ENCODE measurements at places on chromosomes 1 and 21.

GRCh38 chr21:45373991-45374816 lies 30.8 kb upstream of the COL18A1 start:
- DNase-seq: no peak

GRCh38 chr1:151807766-151808165 lies 2.5 kb upstream of the LINGO4 start:
- no peak for DNase-seq

DNA sequence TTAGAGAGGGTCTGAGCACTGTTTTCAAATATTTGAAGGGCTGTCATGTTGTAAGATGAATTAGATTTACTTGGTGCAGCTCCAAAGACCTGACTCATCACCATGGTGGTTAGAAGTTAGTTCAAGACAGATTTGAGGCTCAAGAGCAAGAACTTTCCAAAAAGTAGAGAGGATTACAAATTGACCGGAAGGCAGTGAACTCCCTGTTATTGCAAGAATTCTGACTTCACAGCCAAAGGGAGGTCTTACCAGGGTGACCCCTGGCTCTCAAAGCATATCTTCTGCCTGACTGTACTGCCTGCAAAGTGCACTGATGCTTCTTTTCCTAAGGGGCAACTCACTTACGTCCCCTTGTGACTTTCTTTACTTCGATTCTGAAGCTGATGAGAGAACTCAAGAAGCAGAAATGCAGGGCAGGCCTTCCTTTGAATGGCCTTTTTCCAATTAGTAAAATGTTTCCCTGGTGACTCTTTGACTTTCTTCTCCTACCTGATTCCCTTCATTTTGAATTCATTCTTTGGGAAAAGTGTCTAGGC lies 86.4 kb downstream of the NAV1 start:
- no peak for DNase-seq

- no peak for DNase-seq
Measured at GRCh38 chr1:205971082-205971481, 27.8 kb upstream of the SLC26A9 start.

DNA sequence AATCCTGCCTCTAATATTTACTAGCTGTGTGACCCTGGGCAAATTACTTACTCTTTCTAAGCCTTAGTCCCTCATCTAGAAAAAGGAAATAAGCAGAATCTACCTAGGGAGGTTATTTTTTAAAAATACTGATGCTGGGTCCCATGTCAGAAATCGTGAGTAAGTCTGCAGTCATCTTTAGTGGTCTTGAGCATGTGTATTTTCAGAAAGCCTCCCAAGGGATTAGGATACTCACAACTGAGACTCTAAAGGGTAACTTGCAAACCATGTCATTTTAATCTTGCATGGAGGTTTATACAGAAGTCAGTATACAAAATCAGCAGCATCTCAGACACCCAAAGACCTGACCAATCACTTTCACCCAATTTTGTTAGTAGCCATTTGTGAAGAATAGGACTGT lies 43.2 kb downstream of the DSTYK start:
- no peak for DNase-seq

DNA sequence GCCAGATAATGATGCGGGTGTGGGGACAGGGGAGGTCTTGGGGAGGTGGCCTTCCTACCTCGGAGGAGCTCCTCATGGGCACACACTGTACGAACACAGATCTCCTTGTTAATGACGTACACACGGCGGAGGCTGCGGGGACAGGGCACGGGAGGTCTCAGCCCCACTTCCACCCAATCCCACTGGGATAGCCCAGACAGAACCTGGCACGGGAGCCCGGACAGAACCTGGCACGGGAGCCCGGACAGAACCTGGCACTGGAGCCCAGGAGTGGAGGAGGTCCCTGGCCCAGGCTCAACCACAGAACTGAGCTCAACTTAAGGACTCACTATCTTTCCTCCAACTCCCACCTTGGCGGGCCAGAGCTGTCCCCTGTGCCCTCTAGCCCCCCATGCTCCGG lies 5.2 kb downstream of the MFAP2 start:
- DNase-seq: no peak
